ENCODE measurements at places on chromosomes 7 and 10.

GRCh38 chr10:25261558-25261957 is 86.8 kb downstream of the GPR158 start:
- DNase-seq, result no peak

- no peak for DNase-seq
Observed at GRCh38 chr7:33845991-33846509, 59.3 kb upstream of the BMPER start.

DNA sequence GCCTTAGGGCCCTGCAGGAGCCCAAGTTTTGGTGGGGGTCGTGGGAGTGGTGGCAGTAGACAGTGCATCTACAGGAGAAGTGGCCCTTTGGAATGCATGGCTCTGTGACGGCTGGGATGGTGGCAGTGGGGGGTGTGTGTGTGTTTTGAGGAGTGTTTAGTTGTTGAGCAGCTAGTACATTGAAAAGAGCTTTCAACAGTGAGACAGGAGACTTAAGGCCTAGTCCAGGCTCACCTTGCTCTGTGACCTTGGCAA is 27.1 kb downstream of the ZNF775 start:
- DNase-seq, result no peak

DNA sequence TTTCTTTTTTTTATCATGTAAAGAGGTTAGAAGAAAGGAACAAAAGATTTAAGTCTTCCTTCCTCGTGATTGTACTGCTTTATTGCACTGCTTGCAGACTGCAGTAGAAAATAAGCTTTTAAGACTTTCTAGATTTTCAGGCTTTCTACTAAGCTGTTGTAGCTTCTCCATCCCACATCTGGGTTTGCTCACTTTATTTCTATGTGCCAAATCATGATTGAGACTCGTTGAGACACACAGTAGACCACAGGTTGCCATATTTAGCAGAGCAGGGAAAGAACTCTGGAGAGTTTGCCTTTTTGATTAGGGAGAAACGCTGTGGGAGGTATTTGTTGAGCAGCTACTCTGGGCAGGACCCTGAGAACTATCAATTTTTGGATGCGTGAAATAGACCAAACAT is 89.2 kb upstream of the BTBD16 start:
- no peak for DNase-seq

DNA sequence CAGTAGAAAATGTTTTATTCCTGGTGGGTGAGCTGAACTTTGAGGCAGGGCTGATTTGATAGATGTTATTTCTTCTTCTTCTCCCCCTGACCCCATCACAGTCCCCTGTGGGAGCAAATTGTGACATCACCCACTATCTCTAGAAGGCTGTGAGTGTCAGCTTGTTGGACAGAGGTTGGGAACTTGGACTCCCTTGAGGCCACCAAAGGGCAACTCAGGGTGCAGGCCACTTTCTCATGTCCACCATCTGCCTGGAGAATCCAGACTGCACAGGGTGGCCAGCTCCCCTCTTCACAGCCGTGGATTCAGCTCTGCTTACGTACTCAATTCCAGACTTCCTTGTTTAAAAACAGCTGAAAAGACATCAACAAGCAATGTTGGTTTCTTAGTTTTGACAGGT is 103.0 kb downstream of the LRRC18 start:
- no peak for DNase-seq

DNA sequence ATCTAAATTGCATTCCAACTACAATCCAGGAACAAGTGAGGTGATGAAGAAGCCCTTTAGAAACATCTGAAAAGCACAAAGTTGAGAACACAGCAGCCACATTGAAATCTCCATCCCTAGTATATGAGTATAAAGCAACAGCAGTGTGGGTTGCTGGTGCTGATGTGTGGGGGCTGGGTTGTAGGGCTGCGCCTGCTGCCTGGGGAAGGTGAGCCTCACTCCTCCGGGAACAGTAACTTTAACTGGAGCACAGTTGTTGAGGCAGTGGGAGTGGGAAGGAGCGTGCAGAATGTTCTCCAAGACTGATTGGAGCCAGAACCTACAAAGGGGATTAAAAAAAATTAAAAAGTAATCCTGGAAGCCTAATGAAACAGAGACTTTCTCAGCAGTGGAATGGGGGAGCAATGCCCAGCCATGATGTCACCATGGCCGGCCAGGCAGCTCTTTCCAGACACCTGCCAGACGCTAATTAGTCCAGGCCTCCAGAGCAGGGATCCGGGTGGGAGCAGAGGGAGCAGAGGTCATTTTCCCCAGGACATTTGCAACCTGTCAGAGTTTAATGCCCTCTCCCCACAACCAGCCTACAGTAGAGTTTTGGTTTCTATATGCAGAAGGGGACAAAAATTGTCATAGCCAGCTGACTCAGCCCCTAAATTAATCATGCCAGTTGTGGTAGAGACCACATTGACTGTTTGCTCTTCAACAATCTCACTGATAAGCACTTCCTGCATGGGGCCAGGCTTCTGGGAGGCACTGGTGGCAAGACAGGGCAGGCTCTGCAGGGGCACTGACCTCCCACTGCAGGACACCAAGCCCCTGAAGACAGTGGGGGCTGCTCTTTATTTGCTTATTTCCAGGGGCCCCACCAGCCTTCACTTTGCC is 133.0 kb upstream of the ZNF32 start:
- DNase-seq, result no peak

DNA sequence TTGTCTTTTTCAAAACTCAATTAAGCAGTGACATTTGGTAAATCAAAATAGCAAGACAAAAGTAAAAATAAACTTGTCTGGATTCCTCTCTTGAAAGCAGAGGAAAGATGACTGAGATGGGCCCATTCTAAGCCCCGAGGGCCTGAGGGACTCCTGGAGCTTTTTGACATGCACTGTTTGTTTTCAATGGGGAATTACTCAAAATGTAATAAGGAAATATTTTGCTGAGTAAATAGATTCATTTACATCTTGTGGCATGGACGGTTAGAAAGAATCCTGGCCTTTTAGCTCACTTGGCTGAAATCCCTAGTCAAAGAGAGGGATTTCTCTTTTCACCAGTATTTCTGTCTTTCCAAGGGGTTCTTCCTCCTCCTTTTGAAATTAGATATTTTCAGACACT is 108.0 kb downstream of the MKX start:
- DNase-seq, result no peak

DNA sequence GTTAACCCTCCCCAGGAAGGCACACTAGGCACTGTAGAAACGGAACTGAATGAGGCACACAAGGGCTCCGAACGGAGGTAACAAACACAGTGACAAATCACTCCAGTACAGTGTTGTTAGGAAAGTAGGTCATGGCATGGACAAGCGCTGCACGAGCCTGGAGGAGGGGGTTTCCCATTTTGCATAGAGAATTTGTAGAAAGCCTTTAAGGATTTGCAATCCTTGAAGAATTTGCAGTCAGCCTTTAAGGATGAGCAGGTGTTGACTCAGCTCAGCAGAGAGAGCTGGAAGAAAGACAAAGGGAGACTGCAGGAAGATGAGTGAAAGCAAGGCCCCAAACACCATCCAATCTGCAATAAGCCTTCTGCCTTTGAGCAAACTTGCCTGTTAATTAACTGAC is 51.1 kb upstream of the PPP1R3C start:
- no peak for DNase-seq

DNA sequence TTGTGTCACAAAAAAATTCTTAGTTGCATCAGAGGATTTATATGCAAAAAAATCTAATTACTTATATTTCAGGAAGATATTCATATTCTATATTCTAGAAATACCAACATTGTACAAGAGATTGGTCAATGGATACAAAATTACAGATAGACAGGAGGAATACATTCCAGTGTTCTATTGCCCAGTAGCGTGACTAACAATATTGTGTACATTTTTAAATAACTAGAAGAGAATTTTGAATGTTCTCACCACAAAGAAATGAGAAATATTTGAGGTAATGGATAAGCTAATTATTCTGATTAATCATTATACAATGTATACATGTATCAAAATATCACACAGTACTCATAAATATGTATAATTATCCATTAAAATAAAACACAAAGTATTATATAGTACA is 253.3 kb downstream of the IPMK start:
- no peak for DNase-seq

- no peak for DNase-seq
Observed at GRCh38 chr7:46653848-46654247, 732.8 kb upstream of the IGFBP3 start.

- no peak for DNase-seq
Observed at GRCh38 chr7:35037211-35037525, at the start of gene DPY19L1. Gene DPY19L1, minus strand, starts transcription at chr7:35037485. Its CDS starts 91 bp downstream, at chr7:35037394.

DNA sequence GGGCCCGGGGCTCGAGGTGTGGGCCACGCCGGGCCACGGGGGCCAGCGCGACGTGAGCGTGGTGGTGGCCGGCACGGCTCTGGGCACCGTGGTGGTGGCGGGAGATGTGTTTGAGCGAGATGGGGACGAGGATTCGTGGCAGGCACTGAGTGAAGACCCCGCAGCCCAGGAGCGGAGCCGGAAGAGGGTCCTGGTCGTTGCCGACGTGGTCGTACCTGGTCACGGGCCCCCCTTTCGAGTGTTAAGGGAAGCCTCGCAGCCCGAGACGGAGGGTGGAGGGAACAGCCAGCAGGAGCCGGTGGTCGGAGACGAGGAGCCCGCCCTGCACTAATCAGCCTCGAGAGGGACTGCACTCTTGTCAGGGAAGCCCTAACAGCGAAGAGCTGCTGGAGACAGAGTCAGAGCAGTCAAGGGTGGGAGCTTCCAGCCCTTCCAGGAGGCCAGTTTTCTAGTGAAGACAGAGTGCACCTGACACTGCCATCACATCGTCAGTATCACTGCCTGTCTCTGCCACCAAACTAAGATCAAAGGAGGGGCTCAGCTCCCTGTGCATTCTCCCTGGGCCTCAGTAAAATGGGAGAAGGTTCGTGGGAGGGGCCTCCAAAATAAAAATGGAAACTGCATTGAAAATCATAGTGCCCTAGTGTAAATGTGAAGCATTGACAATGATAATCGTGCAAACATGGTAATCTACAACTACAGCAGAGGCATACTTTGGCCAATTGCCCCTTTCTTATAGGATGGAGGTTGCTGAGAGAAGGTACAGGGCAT is 1.3 kb downstream of the MBLAC1 start:
- peak; percentile 62 for DNase-seq

GRCh38 chr7:88344956-88345832 is 38.5 kb upstream of the STEAP4 start:
- no peak for DNase-seq

GRCh38 chr10:111856631-111857030 is 326.9 kb downstream of the GPAM start:
- DNase-seq, result no peak

DNA sequence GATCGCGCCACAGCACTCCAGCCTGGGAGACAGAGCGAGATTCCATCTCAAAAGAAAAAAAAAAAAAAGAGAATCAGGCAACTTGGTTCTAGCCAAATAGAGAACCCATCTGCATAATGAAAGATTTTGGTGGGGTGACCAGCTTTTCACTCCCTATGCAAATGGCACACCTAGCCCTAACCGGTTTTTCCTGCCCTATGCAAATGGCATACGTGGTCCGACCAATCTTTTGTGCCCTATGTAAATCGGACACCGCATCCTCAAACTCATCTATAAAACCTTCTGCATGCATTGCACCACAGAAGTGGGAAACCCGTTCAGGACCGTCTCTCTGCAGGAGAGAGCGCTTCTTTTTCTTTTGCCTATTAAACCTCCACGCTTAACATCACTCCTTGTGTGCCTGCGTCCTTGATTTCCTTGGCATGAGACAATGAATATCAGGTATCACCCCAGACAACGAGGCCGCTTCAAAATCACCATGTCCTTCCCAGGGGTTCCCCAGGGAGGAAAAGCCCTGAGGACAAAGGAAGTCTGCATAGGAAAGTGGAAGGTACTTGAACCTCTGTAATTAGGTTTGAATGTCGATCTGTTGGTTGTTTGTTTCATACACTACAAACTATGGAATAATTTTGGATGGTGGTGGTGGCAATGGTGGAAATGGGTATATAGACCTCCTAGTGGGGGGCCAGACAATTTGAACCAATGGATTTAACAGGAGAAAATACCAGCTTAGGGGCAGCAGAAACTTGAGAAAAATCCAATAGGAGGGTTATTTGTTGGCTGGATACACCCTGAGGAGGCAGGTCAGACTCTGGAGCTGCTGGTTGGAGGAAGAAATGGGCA is 396.2 kb downstream of the TYW1 start:
- no peak for DNase-seq

DNA sequence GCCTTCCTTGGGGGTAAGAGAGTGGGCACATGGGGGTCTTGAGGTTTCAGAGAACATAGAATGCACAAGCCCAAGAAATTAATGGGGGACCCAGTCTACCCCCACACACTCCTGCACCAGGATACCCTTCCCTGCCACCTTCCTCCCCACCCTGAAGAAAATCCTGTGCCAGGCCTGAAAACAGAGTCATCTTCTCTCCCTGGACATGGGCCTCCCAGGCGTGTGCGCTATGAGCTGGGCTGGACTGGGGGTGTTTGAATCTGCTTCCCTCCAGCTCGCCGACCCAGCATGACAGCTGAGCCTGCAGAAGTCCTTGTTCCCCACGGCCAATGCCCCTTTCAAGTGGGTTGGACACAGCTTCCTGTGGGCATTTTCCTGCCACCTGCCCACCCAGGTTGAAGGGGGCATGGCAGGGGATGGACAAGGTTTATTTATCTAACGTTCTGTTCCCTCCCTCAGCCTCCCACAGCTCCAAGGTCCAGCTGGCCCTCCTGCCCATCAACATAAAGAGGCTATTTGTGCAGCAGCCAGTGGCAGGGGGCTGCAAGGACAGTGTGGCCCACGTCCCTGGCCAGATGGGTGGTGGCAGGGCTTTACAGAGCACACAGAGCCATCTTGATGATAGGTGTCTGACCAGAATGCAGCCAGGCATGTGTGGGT is 141.0 kb downstream of the SH3PXD2A start:
- no peak for DNase-seq

DNA sequence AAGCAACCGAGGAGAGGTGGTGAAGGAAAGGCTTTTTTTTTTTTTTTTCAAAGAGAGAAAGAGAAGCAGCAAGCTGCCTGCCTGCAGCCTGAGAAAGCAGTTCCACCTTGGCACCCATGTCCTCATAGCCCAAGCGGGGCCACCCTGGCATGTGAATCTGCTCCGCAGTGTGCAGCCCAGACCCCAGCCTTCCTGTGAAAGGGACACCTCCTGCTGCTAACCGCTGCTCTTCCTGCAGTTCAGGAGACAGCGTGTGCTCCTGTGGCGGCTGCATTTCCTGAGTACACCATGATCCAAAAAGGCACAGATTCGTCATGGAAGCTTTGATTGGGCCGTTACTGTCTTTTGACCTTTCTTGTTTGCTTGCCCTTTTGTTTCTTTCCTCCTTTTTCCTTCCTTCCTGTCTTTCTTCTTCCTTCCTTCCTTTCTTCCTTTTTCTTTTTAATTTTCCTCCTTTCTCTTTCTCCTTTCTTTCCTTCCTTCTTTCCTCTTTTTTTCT is 38.1 kb downstream of the IKZF1 start:
- no peak for DNase-seq

DNA sequence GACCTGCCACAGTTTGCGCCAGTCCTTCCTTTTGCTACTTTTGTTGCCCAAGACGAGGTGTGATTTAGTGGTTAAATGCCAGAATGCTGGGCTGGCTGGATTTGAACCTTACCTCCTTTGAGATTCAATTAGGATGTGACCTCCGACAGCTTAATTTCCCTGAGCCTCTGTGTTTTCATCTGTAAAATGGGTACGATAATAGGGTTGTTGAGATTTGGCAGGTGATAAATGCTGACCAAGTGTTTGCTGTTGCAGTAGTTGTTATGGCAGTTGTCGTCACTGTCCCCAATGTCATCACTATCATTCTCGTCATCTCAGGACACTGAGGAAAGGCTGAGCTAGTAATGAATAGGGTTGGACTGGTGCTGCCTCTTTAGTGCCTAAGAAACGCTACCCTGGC is 61.1 kb downstream of the GRK5 start:
- no peak for DNase-seq

GRCh38 chr7:104900525-104901239 is 113.3 kb upstream of the KMT2E start:
- DNase-seq, result no peak
